ENCODE measurements at places on chromosomes 11 and 22.

DNA sequence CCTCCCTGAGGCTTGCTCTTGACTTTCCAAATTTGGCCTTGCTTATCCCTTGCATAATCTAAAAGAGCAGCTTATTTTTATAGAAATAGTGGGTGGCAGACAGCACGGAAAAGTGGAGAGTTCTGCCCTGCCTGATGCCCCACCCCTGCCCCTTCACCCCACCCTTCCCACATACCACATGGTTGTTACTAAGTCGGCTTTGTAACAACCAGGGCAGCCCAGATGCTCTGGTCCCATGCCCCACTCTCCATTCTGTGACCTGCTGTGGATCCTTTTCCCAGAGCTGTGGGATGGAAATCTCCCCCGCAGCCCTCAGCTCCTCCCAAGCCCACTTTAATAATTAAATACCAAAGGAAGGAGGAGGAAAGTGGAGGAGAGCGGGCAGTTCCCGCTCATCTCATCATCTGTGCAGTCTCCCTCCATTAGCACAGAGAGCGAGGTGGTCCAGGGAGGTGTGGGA, 10.9 kb downstream of the MRGPRF start:
- no peak for DNase-seq

DNA sequence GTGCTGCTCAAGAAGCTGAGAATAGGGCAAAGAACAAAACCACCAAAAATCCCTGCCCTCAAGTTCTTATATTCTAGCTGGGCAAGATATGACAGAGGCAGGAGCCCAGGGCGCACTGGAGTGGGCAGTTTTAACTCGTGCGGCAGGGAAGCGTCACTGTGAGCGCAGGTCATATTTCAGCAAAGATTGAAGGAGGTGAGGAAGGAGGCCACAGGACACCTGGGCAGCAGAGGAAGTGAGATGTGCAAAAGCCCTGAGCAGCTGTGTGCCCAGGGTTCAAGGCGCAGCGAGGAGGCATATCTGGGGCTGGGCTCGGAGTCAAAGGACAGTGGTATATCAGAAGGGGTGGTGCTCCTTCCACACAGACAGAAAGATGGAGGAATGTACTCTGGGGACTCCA, 13.5 kb downstream of the KCNC1 start:
- DNase-seq = no peak

DNA sequence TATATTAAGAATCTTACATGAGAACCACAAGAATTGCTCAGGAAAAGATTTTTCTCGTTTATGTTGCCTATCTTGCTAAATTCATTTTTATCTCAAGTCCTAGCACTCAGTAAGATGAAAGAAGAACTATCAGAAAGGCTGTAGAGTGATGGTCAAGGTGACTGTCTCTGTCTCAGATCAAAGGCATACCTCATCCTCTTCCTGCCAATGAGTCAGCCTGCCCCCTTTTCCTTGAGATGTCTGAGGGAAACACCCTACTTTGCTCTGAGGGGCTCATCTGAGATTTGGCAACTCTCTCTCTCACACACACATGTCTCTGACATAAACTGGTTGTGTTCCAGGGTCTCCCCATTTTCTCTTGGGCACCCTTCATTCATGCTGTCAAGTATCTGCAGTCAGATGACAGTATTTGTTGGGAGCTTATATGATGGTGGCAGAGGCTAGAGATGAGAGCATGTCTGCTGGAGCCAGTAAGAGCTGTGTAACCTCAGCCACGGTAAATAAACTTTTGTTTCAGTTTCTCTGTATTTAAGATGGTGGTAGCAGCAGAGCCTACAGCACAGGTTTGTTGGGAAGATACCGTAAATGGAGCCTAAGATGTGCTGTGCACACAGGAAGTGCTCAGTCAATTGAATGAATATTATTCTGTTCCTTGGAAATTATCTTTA, 1.6 kb downstream of the MMP27 start:
- no peak for DNase-seq

DNA sequence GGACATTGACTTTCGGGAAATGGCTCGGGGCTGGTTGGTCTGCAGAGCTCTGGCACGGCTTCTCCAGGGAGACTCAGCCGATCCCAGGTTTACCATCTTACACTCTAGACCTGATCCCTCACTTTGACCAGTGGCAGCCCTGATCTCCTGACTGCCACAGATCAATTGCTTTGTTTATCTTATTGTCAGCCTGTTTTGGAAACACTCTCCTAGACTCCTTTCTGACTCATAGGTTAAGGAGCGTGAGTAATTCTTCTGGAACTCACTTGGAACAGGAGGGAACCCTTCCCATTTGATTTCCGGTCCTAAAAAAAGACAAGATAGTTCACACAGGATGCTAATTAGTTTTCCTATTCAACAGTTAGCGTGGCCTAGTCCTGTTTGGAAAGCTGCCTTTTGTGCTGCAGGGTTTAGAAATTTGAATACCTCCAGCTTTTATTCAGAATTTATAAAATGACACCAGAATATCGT, 16.0 kb upstream of the BMAL1 start:
- DNase-seq = no peak

- DNase-seq = no peak
Observed at GRCh38 chr22:27719535-27720227, 81.9 kb downstream of the MN1 start.

- DNase-seq = no peak
Observed at GRCh38 chr11:73372375-73372993, 3.7 kb upstream of the RELT start.

DNA sequence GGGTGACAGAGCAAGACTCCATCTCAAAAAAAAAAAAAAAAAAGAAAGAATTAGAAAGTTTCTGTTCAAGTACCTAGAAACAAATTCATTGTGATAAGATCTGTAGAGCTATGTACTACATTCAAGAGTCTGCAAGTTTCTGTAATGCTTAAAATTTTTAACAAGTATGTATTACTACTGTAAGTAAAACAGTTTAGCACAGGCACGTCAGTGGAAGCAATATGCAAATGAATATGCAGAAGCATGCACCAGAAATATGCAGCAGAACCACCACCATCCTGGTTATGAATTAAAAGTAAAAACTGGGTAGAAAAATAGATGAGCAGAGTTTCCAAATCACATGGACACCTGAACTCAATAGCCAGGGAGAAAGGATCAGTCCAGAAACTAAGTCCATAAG, 19.3 kb downstream of the SBF2 start:
- DNase-seq = no peak

DNA sequence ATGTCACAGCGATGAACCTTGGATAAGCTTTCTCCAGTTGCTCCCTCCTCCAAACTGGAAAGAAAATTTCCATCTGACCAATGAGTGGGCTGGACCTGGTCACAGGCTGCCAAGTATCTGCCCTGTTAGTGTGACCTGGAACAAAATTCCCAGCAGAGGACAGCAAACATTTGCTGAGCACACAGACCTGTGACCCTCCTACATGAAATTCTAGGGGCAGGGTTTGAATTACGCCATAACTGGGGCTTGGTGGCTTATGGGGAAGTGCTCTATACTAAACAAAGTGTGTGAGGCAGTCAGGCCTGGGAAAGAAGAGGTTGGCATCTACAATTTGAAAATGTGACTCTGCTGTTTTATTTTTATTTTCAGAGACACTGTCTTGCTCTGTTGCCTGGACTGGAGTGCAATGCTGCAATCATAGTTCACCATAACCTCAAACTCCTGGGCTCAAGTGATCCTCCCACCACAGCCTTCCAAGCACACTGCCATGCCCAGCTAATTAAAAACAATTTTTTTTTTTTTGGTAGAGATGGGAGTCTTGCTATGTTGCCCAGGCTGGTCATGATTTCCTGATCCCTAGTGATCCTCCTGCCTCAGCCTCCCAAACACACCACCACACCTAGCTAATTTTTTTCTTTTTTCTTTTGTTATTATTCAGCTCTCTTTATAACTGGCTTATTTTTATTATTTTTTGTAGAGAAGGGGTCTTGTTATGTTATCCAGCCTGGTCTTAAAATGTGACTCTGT, 13.6 kb upstream of the XBP1 start:
- DNase-seq = no peak

- no peak for DNase-seq
Observed at GRCh38 chr11:34380696-34381095, 22.9 kb upstream of the ABTB2 start.

GRCh38 chr11:122421702-122422101, 233.8 kb upstream of the UBASH3B start:
- DNase-seq = no peak

DNA sequence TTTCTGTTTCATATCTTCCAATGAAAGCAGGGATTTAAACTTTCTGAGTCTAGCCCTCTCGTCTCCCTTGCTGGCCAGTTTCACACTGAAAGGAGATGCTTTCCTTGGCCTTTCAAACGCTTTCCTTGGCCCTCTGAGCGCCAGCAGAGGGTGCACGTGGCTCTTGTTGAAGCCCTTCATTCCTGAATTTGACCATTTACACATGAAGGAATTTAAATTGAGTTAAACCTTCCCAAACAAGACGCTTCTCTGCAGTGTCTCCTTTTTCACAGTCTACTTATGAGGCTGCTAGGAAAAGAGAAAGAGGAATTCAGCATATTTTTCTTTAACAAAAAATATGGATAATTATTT, 21.6 kb downstream of the NNMT start:
- DNase-seq = no peak

DNA sequence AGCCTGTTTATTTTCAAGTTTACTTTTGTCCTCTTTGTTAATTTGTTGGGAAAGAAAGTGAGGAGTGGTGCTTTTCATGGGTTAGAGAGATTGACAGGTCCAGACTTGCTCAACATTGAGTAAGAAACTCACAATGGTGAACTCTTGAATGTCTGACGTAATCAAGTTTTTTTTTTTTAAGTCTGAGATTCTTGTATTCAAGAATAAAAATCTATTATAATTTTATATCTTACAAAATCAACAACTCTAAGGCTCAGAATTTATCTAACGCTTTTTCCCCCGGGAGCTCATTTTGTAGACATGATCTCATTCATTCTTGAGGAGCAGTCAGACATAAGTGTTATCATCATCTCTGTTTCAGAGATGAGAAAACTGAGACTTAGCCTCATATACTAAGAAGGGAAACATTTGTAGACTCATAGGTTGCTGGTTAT, 39.1 kb upstream of the SPTBN2 start:
- DNase-seq = no peak

DNA sequence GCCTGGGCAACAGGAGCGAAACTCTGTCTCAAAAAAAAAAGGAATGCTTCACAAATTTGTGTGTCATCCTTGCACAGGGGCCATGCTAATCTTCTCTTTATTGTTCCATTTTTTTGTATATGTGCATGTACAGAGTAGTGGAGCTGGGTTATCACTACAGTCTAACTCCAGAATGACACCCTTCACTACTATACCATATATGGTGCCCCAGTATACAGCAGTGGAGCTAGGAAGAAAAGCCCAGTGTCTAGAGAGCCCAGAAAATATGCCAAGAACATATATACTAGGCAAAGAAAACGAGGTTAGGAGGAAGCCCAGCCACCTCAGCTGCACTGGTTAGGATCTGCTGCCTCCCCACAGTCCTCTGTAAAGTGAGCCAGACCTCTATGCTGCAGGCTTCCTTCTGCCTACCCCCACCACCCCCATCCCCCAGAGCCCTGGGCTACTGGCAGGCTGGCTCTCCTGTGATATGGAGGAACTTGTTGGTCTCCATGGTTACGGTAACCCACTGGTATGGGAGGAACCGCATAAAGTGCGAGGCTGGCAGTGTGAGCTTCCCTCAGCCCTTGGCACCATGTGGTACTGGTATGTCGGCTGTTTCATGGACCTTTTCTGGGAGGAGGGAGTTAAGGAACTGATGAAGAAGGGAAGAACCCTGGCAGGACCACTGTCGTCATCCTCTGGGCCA, 34.3 kb downstream of the RCOR2 start:
- DNase-seq = no peak

- no peak for DNase-seq
Observed at GRCh38 chr11:30914143-30914762, 328.1 kb upstream of the MPPED2 start.

- no peak for DNase-seq
Observed at GRCh38 chr11:69915501-69916250, 96.5 kb upstream of the FGF3 start.

GRCh38 chr11:9396752-9397151, 12.3 kb downstream of the IPO7 start:
- no peak for DNase-seq

DNA sequence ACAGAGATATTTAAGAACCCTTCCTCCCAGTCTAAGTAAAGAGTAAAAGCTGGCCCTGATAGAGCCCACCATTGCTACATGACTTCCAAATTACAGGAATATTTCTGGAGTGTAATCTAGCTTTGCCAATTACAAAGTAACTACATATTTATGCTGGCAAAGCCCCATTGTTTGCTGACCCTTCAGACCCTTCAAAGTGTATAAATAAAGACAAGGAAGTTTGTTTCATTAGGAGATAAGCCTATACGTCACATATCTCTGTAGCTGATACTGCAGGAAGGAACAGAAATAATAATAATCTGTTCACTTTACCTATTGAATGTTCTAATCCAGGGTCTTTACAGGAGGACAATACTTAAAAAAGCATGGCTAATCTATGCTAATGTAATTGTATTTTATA, 375.1 kb downstream of the SOX6 start:
- DNase-seq = no peak

Measured in activated T-helper 1 cell treated with Interleukin-2 at 50 U/mL for 16 hours (primary cell).